ENCODE measurements at places on chromosomes 13 and 19.
A peak's percentile ranks its signal among the peaks of the same experiment; 100 is the strongest.

GRCh38 chr13:20232556-20233277 is 598 bp upstream of the GJB6 start:
- DNase-seq = no peak

GRCh38 chr19:33404506-33405253 is 31.2 kb downstream of the CEBPG start:
- DNase-seq = peak; percentile 26

GRCh38 chr19:45553464-45553863 is 31.1 kb downstream of the OPA3 start:
- no peak for DNase-seq

DNA sequence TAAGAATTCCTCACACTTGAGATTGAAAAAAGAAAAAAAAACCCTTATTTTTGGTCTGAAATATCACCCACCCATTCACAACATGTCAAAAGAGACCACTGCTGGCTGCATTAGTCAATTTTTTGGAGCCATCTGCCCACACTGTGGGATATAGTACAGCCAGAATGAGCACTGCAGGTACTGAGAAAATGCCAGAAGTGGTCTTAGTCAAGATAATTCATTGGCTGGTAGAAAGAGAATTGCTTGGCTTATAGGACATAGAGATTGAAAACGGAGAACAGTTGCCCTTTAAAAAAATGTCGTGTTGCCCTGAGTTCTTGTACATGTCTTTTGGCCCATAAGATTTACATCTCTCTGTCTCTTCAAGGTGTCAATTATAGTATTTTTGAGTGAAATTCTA is 1899.5 kb downstream of the OLFM4 start:
- no peak for DNase-seq

DNA sequence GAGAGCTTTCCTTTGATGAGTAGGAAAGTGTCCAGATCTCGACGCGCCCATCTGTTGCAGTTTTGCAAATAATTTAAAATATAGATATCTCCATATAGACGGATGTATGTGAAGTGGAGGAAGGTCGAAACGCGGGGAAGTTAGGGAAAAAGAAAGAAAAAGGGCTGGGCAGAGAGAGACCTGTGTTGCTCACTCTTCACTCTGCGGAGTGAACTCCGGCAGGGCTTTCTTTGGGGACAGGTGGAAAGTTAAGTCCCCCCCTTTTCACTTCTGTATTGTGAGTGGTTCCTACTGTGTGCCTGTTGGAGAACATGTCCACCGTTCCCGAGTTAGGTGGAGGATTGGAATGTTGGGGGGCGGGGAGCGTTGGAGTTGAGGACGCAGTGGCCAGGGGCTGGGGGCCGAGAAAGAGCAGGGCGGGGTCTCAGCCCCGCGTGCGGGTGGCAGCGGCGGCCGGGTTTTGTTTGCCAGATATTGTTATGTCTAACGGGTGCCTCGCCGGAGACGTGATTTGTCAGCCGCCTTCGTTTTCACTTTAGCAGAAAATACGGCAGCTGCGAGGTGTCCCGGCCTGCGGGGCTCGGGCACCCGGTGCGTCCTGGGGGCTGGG is 145.1 kb upstream of the ZNF536 start:
- DNase-seq = no peak

DNA sequence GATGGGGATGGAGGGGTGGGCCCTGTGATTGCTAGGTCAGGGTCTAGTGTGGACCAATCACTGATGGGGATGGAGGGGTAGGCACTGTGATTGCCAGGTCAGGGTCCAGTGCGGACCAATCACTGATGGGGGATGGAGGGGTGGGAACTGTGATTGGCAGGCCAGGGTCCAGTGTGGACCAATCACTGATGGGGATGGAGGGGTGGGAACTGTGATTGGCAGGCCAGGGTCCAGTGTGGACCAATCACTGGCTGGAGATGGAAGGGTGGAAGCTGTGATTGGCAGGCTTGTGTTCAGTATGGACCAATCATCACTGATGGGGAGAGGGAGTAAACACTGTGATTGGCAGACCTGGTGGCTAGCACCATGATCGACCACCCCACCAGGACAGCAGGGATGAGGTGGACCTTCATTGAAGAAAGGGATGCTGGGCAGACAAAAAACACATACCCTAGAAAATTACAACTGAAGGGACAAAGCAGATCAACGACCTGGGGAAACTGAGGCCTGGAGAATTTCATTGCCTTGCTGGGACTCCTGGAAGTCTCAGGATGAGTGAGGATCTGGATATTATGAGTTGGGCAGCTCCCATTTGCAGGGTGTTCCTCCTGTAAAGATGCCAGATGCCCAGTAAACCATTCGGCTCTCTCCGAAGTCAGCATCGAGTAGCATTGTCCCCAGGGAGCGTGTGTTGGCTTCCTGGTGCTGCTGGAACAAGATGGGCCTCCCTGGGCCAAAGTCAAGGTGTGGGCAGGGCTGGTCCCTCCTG is 15.5 kb downstream of the TMPRSS9 start:
- DNase-seq = no peak

- DNase-seq = peak; percentile 60
Measured at GRCh38 chr19:34145741-34146202, 26.5 kb upstream of the LSM14A start.

Data from GM20000 (cell line).